ENCODE measurements at places on chromosomes 2 and 18.

DNA sequence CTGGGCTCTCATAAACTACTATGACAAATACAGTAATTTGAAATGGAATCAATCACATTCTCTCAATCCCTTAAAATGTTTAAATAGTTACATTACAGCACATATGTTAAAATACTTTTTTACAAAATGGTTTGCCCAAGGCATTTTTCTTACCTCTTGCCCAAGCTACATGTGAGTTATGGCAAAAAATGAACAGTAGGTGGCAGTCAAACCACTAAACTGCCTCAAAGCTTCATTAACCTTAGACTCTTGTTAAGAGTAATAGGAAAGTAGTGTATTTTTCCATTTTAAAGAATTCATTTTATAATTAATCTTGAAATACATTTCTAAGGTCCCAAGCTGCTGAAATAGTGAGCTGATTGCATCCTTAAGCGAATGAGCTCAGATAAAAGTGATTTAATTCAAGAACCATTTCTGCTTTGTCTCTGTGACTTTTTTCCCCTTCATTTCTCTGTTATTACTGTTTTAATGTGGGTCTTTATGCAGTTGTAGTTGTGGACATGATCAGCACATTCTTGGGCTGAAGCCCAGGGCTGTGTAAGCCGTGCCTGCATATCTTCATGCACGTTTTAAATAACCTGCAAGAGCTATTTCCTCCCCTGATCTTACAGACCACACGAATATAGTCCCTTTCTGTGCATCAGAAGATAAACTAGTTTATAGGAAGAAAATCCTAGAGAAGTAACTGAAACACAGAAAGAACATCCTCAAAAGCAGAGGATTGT, 311.8 kb downstream of the LNPK start:
- DNase-seq: no peak

- no peak for DNase-seq
Observed at GRCh38 chr2:11778923-11779757, 32.7 kb downstream of the LPIN1 start.

- no peak for DNase-seq
Observed at GRCh38 chr18:7254163-7254562, 23.3 kb downstream of the LRRC30 start.

- no peak for DNase-seq
Observed at GRCh38 chr18:2513616-2514015, 57.7 kb downstream of the METTL4 start.

GRCh38 chr2:7835151-7835550, 846.7 kb upstream of the ID2 start:
- no peak for DNase-seq

DNA sequence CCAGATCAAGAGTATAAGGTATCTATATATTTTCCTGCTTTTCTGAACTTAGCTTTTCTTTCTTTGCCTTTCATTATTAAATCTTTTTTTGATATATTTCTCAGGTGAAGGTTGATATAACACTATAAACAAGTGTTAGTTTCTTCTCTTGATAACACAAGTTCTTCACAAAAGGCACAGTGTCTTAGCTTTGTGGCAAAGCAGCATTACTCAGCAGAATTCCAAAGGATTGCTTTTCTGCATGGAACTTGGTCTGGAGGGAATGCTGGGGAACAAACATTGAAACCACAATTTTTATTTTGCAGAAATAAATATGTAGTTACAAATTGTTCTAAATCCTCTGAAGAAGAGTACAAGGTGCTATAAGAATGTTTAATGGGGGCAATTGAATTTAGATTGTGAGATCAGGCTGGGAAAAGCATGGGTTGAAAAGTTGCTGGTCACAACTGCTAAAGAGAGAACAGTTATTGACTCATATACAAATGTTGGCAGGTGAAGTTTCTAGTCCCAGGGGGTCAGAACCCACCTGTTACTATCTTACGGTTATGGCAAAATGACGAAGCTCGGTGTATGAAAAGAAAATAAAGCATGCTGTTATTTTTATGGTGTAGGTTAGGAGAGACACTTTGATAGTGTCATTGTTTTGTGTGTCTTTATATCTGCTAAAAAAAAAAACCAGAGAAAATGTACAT, 68.2 kb downstream of the UBR3 start:
- DNase-seq: no peak

DNA sequence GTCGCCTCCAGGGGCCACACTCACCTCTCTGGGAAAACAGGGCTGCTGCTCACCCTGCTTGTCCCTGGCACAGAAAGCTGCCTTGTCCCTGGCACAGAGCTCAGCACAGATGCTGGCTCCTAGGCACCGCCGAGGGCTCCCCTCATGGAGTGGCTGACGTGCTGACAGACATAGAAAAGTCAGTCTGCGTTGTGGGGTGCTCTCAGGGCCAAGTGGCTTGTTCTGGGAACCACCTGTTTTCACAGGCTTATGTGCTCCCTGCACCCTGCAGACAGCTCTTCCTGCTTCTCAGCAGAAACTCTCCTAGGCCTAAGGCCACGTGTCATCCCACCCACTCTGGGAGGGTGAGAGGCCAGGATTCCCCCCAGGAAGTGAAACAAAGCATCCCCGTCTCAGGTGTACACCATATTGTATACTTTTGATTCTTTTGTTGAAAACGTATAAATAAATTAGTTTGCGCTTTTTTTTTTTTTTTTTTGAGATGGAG, 84.7 kb upstream of the TMEM200C start:
- no peak for DNase-seq

GRCh38 chr2:174908284-174908683, 96.9 kb downstream of the CHN1 start:
- DNase-seq: no peak

- no peak for DNase-seq
Observed at GRCh38 chr2:64623242-64623850, 30.4 kb downstream of the SERTAD2 start.

DNA sequence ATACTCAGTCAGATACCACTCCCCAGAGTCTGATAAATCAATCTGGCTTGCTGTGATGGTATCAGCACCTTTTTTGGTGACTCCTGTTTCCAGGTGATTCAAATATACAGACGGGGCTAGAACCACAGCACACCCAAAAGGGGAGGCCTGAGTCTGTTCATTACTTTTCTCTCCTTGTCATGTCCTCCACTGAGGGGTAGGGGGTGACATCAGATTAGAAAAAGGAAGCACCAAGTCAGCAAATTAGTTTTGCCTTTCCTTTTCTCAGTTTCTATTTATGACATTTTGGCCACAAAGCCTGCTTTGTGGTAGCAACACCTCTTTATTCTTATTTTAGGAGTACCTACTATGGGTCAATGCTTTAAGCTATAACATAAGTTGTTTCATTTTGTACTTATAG, 127.4 kb downstream of the CCDC102B start:
- no peak for DNase-seq

DNA sequence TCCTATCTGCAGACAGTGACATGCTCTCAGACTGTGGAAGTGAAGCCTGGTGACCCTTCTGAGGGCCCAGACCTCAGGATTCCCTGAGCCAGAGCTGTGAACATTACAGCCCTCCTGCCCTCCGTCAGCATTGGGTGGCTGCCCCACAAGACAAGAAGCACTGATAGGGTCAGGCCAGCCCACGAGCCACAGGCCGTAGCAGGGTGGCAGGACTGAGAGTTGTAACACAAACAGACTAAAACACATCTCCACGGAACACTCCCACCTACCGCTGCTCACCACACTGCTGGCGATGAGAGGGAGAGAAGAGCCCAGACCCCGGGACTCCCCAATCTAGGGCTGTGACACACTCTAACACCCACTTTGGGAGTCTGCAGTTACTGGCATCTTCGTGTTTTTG, 264.8 kb upstream of the FSIP2 start:
- DNase-seq: no peak

- DNase-seq: no peak
Observed at GRCh38 chr2:3703236-3703756, at the start of gene DCDC2C. Gene DCDC2C (plus strand): TSS chr2:3703575. CDS start chr2:3703752, 177 bp downstream.

DNA sequence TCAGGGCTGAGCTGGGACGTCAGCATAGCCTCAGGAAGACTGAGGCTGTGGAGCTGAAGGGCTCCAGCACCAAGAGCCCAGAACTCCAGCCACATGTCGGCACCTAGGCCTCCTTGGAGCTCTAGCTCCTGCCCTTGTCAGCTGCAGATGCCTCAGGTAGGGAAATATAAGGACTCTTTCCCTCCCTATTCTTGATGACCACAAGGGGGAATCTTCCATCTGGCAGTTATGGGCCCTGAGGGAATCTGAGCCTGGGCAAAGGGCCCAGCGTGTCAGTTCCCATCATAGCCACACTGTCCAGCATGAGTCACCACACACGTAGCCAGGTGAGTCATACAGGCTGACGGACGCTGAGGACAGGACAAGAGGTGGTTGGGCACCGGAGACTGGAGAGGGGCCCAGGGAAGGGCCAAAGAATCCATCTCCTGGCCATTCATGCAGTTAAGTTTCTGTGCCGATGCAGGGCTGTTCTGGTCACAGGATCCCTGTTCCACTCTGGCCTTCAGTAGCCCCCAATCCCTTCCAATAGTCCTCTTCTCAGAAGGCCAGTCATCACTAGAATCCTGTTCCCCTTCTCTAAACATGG, 1.8 kb downstream of the MPV17 start:
- DNase-seq: no peak

DNA sequence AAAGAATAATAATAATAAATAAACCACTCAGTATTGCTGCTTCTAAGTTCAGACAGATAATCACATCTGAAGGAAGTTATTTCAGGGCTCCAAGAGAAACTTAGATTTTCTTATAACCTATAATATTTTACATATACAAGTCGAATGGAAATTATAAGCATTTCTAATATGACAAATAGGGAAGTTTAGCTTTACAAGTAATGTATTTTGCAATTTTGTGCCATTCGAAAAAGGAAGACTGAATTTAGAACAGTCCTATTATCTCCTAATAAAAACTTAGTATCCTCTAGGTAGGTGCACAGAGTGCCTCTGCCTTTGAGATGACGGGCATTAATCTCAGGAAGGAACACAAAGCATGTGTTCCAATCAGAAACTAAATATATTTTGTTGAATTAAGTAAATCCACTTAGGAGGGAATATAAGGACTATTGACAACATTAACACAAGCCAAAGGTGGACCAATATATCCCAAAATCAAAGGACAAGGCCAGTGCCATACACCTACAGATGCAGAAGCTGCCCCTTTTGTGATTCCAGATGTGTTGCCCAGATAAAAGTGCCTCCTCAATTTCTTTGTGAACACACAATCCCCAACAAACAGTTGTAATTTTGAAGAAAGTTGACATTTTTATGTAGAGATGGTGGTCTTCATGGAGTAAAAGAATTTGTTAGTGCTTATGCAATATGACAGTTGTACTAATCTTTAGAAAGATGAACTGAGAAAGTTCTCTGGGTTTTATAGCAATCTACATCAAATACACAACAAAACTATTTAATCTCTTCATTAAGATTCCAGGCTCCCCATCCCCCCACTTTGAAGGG, 36.6 kb downstream of the PTCD3 start:
- DNase-seq: no peak

DNA sequence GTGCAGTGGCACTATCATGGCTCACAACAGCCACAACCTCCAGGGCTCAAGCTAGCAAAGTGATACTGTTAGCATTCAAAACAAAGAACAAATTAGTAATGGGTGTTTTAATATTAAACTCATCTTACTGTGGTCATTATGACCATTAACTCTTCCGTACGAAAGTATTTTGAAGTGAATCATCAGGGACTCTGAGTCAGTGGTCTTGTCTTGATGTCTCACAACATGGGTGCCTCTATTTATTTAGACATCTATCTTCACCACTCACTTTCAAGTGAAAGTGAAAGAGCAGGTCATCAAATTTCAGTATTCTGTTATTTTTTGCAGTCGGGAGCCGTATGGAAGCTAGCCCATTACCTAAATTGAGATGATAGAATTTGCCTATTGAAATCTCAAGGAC, 1118.2 kb downstream of the DPP10 start:
- no peak for DNase-seq

- DNase-seq: no peak
Observed at GRCh38 chr2:217928324-217929181, 74.2 kb downstream of the TNS1 start.

DNA sequence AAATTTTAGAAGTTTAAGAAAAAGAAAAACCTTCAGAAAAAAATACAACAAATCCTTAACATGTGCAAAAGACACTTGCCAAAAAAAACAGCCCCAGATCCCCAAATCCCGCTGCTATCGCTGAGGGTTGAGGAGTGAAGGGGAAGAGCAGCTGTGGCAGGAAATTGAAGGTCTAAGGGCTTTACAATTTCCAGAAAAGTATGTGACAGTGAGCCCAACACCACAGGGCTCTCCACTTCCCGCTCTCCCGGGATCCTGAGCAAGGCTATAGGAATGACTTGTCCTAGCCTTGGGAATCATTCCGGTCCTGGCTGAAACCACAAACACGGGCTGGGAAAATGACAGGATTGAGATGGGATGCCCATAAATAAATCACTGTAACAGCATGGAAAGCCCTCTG, 191.4 kb downstream of the TMEM163 start:
- no peak for DNase-seq

- no peak for DNase-seq
Observed at GRCh38 chr18:2855560-2856350, 8.9 kb downstream of the EMILIN2 start.

DNA sequence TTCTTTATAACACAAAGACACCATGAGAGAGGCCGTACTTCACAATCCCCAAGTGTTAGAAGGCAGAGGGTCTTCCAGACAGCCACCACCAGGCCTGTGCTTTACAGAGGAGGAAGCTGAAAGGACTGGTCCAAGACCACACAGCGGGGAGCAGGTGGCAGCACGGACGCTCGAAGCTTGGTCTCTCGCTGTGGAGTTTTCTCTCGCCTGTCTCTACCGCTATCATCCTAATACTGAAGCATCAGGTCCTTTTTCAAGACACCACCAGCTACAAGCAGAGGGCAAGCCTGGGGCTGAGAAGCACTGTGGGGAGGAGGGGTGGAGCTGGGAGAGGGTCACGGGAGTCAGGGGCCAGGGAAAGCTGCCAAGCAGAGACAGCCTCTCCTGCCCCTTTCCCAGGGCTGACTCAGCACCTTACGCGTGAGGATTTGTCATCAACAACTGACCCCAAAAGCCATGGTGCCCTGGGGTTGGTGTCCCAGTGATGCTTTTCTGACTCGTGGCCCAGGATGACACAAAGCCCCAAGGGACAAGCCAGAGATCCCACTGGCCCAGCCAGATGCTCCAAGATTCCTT, 31.9 kb upstream of the FOSL2 start:
- no peak for DNase-seq

- DNase-seq: no peak
Observed at GRCh38 chr2:154437104-154437503, 261.4 kb upstream of the KCNJ3 start.

DNA sequence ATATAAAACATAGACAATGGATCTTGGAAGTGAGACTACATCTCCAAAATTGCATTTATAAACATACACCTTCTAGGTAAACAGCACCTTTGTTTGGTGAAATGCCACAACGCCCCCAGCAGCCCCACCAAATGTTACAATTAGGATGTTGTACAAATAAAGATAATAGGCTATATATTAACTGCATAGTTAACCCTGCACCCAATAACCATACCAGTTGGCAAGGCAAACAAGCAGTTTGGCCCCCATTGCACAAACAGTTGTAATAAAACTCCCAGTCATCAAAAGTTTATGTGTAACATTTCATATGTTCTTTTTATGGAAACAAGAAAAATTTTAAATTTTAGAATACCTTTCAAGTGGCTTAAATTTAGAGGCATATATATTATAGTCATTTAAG, 67.3 kb downstream of the PRPF40A start:
- DNase-seq: no peak

All from NCI-H1436 treated with DMSO at 0.1 percent for 48 hours (cell line).